ENCODE measurements at places on chromosomes 3 and 15.

- no peak for DNase-seq
Observed at GRCh38 chr3:147655236-147655635, 246.1 kb downstream of the ZIC1 start.

DNA sequence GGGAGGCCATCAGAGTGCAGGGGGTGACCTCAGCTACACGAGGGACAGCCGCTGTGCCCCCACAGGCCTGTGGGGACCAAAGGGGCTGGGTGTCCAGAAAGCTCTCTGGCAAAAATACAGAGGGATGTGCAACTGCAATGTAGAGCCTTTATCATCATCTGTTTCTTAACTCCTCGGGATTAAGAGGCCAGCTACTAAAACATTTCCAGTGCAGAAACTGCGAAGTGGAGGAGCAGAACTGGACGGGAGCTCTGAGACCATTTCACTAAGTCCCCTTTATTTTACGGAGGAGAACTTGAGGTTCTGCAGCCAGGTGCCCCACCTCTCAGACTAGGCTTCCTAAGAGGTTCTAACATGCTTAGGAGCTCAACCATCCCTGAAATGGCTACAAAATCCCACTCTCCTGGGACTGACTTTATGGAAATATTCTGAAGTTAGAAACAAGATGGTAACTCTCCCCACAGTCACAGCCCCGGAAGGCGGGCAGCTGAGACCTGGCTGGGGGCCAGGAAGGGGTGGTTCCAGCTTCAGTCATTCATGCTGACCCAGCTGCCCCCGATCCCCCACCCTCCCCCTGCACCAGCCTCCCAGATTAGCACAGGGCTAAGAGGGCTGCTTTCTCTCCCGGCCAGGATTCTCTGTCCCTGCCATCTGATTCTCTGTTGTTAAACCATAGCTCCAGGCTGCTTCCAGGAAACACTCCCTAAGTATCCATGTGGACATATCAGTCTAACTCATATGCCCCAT is 40.3 kb downstream of the UMPS start:
- DNase-seq: no peak

DNA sequence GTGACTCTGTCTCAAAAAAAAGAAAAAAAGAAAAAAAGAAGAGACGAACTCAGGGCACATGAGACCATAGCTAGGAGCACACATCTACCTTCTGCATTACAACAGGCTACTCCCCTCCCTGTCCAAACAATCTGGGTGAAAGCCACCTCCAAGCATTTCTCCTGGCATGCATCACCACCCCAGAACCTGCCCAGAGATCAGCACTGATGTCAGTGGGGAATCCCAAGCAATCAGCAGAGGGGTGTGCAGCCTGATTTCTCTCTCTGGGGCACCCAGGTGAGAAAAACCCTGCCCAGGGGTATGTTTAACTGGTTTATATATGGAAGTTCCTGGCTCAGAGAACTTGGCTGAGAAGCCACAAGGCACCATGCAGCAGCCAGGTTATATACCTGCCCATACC is 59.4 kb downstream of the CDC25A start:
- no peak for DNase-seq

DNA sequence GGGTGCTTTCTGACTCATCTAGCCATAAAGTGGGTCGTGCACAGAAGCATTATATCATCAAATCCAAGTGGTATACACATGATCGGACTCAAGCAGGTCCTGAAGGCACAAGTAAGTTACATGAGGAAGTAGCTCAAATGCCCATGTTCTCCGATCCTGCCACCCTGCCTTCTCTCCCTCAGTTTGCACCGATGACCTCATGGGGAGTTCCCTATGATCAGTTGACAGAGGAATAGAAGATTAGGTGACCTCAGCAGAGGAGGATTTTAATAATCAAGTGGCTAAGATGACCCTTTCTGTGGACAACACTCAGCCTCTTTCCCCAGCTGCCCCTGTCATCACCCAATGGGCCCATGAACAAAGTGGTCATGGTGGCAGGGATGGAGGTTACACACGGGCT is 149.5 kb downstream of the TBC1D5 start:
- DNase-seq: no peak

DNA sequence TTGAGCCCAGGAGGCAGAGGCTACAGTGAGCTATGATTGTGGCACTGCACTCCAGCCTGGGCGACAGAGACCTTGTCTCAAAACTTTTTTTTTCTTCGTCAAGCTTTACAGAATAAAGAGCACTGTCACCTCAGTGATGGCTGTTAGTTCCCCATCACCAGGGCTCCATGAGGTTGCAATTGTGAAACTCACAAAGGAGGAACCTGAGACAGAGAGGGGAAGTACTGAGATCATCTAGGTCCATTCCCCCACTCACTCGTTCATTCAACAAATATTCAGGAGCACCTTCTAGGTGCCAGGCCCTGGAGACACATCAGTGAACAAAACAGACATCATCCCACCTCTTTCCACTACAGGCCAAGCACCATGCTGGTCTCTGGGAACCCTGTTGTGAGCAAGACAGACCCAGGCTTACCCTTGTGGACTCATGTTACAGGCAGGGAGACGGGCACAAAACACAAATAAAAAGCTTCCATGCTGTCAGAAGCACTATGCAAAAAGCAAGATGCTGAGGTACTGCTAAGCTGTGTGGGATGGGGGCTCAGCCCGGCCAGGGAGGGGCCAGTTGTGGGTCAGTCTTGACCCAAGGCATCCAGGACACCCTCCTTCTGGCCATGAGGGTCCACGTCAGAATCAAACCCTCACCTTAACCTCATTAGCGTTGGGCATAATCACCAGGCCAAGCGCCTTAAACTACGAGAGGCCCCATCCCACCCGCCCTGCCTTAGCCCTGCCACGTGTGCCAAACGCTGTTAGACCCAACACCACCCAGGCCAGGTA is 2.1 kb upstream of the RHO start:
- DNase-seq: no peak

- no peak for DNase-seq
Observed at GRCh38 chr15:89900849-89901248, 7.1 kb upstream of the AP3S2 start.

DNA sequence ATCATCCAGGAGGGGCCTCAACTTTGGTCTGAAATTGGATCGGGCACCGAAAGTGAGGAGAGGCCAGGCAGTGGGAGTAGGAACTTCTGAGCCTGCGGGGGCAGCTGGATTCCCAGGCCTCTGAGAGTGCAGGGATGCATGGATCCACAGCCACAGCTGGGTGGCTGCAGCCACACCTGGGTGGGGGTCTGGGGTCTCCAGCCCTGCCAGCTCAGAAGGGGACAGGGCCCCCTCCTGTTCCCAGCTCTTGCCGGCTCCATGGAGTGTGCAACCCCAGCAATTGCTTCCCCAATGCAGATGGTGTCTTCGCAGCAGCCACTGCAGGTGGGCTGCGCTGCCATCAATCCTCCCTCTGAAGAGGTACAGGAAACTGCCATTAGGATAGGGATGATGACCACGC is 123.7 kb downstream of the BCHE start:
- no peak for DNase-seq

- no peak for DNase-seq
Observed at GRCh38 chr3:9994086-9994844, 7.6 kb upstream of the EMC3 start.

Measured in ascending aorta (tissue), 2 donors.